PC-3 (cell line): ENCODE measurements at places on chromosomes 4 and X. TPM values are rescaled to one million over a fixed set of nuclear protein-coding genes. Genes with fewer than 3 reads are reported as not detected.

- no peak for DNase-seq
Observed at GRCh38 chr4:36337665-36338185, 56.3 kb downstream of the DTHD1 start.

DNA sequence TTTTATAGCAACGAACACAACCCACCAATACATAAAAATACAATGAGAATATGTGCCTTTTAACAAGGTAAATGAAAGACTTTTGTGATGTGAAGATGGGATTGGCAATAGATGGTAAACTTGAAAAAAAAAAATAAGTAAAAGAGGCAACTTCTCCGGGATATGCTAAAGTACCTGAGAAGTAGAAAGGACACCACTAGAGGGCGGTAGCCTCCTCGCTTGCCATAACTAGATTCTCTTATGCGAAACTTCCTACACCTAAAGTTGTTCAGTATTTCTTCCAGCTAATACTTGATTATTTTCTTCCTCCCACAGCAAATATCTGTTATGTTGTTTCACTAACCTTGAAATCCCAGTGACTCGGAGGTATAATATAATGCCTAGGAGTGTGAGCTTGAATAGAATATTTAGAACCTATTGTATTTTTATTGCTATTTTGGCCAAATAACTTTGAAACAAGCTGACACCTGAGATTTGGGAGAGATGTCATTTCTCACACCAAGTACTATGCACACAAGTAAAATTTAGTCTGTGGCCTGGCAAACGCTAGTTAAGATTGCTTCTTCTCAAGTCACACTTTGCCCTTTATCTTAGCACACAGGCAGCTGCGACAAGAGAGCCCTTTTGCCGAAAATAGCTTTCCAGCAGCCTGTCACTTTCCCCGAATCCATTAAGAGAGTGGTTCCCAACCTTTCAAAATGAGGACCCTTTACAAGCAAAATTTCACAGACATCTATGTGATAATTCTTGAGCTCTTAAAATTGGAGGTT is 44.9 kb upstream of the PDLIM5 start:
- peak; percentile 85 for DNase-seq

DNA sequence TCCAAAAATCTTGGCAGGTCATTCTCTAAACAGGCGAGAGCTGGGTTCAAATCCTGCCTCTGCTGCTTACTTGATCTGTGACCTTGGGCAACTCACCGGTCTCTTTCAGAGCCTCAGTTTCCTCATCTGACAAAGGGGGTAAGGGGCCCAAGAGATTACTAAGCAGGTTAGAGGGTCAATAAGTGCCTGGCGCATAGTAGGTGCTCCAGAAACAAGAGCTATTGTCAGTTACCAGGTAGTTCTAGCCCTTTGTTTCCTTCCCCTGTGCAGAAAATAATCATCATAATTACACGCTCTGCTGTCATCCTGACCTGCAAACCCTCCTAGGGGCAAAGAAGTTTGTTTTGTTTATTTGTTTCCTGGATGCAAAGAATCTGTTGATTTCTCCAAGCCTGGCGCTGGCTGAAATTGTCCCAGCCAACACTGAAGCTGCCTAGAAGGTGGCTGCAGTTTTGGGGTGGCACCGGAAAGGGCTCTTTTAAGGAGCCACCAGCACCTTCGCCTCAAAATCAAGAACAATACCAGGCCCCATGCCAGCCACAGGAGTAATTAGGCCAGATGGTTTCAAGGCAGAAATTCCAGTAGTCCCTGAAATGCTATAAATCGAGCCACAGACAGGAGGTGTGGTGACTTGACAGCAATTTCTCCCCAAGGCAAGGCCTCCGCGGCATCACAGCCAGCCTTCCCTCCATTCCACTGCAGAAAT is 10.2 kb upstream of the KIAA0232 start:
- peak; percentile 44 for DNase-seq

DNA sequence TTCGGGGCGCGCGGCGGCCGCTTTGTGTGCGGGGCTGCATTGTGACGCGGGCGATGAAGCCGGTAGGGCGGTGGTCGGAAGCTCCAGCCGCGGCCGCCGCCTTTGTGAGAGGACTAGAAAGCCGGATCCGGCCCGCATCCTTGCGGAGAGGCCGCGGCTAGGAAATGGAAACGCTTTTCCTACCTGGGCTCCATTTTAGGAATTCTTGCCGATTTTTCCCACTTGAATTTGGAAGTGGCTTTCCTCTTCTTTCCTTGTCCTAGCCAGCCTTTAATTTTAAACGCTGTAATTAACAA is 708 bp downstream of the TMSB4X start:
- peak; percentile 23 for DNase-seq

GRCh38 chr4:137531986-137532868 is at the start of gene PCDH18:
Gene PCDH18, minus strand, starts transcription at chr4:137532494. Its CDS starts 406 bp downstream, at chr4:137532088.
- DNase-seq = peak; percentile 75

GRCh38 chr4:11593576-11594116 is 165.0 kb upstream of the HS3ST1 start:
- no peak for DNase-seq

GRCh38 chr4:88320780-88321373 is 36.5 kb upstream of the PPM1K start:
- peak; percentile 30 for DNase-seq

- peak; percentile 60 for DNase-seq
Observed at GRCh38 chr4:157115613-157116335, 39.8 kb downstream of the GLRB start.

DNA sequence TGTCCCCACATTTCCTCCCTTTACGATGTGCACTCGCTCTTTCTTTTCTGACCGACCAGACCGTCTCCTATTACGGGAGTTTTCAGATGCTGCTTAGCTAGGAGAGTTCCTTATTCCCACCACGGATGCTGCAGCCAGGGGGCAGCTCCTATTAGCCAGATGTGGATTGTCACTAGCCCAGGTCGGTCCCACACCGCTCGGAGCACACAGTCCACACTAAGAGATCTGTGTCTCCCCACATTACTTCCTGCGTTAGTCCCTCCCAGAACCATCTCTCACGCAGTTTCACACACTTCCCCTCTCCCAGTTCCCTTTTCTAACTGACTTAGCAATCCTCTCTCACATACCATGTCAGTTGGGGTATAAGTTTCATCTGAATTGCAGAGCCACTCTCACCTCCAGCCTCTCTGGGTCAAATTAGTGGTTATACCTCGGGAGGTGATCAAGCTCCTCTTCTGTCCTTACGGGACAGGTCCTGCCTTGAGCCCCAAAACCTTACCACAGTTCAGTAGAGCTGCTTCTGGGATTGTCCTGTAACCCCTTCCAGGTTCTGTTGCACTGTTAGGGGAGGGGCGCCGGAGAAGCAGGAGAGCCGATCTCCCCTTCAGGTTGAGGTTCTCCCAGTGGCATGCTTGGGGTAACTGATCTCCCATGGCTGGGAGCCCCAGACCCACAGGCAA is 28.2 kb downstream of the SULT1E1 start:
- DNase-seq = no peak

DNA sequence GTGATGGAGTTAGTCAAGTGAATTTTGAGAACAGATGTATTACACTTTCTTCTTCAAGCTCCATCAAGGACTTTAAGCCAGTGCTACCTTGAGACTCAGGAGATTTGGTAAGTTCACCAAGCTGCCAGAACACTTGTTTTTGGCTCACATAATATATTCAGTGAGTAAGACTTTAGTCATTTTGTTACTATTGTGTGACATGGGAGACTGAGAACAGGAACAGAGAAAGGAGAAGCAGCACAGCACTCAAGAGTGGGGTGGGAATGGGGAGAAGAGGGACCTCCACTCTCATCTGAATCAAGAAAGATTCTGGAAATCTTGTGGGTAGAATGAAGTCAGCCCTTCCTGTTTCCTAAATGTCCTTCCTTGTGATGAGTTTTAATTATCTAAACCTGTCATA is 87.3 kb upstream of the TET2 start:
- DNase-seq = peak; percentile 57

GRCh38 chr4:74400395-74400794 is 35.5 kb downstream of the EREG start:
- no peak for DNase-seq

- peak; percentile 81 for DNase-seq
Observed at GRCh38 chr4:42519803-42520417, 122.6 kb downstream of the SHISA3 start.

DNA sequence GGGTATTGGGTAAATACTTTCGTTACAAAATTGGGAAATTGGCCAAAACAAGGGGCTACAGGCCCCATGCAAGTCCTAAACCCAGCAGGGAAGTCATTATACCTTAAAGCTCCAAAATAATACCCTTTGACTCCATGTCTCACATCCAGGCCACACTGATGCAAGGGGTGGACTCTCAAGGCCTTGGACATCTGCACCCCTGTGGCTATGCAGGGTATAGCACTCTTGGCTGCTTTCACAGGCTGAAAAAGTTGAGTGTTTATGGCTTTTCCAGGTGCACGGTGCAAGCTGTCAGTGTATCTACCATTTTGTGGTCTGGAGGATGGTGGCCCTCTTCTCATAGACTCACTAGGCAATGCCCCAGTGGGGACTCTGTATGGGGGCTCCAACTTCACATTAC is 326.5 kb downstream of the TEX13C start:
- peak; percentile 1 for DNase-seq

The SLITRK4 gene
- total RNA-seq = 2.3 and 3.7 TPM in 2 replicates

The TMPRSS11D gene
- not detected in 2 replicates for total RNA-seq

The ZNF827 gene
- total RNA-seq = 9.8 and 12.0 TPM in 2 replicates

The SNX25 gene
- 8.4 and 9.2 TPM in 2 replicates for total RNA-seq

The NLGN3 gene
- total RNA-seq = 0.23 and 0.29 TPM in 2 replicates
